ENCODE measurements at places on chromosomes 6 and 20.

GRCh38 chr6:167452338-167453081, 127.6 kb downstream of the TTLL2 start:
- no peak for DNase-seq

- no peak for DNase-seq
Observed at GRCh38 chr20:6480328-6481200, 286.9 kb upstream of the BMP2 start.

DNA sequence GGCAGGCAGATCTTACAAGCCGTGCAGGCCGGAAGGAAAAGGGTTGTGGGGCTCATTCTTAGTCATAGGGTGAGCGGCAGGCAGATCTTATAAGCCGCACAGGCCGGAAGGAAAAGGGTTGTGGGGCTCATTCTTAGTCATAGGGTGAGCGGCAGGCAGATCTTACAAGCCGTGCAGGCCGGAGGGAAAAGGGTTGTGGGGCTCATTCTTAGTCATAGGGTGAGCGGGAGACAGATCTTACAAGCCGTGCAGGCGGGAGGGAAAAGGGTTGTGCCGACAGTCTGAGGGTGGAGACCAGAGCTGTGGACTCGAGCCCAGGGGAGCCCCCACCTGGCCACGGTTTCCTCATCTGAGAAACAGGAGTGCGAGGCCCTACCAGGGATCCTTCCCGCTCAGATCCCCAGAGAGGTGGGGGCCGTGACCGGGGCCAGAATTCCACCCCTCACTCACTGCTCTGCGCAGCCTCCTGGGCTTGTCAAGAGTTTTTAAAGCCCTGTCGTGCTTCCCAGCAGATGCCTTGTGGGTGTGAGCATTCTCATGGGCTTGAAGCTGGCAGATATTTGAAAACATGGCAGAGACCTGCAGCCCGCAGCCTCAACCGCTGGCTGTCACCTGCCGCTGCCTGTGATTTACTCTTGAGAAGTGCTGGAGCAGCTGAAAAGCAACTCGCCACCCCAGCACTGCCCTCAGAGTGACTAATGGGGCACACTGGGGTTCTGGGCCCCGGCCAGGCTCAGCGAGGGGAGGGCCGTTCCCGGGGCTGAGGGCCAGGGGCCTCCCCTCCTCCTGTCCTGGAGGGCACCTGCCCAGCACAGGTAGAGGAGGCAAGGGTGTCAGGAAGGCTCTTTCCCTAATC, 31.9 kb downstream of the NTSR1 start:
- DNase-seq = peak; percentile 15

DNA sequence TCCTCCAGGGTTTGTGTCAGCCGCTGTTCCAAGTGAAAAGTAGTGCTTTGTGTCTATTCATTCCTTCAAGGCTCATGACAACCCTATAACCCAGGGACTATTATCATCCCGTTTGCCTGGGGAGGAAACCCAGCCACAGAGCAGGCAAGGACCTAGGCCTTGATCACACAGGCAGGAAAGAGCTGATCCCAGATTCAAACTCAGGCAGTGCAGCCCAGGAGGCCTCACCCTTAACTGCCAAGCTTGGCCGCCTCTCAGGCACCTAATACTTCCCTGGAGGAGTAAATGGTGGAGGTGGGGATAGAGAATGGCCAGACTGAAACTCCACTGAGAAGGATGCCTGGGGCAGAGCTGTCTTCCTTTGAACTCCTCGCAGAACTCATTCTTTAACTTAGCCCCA, 215.1 kb upstream of the QKI start:
- no peak for DNase-seq

DNA sequence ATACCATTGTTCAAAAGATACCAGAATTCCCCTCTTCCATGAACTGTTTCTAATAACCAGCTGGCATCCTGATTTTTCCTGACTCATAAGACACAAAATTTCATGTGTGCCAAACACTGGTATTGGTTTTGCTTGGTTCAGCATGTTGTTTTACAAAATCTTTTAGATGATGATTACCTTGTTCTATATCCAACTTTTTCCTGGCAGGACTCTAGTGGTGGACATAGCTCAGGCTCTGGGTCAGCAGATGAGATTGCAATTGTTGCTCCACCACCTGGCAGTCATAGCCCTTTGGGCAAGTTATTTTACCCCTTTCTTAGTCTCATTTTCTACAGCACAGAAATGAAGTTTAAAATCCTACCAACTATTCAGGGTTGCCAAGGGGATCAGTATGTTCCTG, 6.2 kb downstream of the TRIM38 start:
- no peak for DNase-seq

- no peak for DNase-seq
Observed at GRCh38 chr6:37838219-37838921, 18.8 kb downstream of the ZFAND3 start.

- DNase-seq = no peak
Observed at GRCh38 chr6:161406646-161407045, 132.8 kb upstream of the AGPAT4 start.

DNA sequence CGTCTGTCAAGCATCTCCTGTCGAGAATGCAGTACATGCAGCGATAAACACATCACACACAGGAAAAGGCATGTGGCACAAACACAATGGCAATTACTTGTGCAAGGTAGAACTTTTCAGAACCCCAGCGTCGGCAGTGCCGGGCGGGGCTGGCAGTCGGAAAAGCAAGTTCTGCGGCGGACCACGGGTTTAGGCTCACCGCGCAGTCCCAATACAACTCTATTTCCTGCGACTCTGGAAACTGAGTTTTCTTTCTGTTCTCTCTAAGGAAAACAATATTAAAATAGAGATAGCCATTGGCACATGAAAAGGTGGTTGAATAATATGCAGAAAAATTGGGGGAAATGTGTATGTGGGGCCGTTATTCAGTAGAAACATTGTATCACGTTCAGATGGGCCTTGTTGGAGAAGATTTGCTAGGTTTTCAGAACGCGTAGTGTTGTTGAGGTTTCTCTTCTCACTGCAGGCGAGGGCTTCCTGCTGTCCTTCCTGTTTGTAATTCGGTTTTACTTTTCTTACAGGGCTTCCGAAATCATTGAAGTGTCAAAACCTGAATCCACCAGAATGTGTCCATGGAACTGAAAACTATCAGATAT, 369.5 kb downstream of the THBS2 start:
- no peak for DNase-seq

DNA sequence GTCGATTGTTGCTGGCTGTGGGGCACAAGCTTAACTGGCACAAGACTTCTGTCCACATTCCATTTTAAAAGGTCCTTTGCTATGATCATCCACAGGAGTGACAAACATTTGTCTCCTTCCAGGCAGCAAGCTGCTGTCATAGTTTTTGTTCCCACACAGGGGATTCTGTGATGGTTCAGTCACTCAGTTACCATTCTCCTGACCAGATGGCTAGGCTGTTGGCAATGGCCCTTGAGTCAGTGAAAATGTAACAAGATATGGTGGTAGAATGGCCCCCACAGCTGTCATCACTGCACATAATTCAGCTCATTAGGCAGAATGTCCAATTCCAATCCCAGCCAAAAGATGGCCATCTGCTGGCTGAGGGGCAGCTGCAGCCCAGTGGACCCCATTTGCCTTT, 13.7 kb downstream of the BPIFA1 start:
- DNase-seq = no peak

DNA sequence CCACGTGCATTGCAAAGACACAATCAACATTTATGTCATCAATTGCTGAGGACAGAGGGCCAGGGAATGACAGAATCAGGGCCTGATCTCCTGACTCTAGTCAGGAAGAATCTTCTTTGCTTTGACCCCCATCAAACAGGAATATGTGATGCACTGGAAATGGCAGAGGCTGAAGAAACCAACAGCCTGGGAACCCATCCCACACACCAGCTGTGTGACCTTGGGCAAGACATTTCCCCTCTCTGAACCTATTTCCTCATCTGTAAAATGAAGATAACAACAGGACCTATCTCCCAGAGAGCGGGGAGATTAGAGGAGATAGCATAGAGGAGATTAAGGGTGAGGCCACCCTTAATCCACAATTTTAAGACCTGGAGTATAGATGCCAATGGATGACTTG, 1.5 kb downstream of the HNF4A start:
- DNase-seq = no peak

- DNase-seq = no peak
Observed at GRCh38 chr6:135115411-135115810, 60.8 kb upstream of the HBS1L start.

DNA sequence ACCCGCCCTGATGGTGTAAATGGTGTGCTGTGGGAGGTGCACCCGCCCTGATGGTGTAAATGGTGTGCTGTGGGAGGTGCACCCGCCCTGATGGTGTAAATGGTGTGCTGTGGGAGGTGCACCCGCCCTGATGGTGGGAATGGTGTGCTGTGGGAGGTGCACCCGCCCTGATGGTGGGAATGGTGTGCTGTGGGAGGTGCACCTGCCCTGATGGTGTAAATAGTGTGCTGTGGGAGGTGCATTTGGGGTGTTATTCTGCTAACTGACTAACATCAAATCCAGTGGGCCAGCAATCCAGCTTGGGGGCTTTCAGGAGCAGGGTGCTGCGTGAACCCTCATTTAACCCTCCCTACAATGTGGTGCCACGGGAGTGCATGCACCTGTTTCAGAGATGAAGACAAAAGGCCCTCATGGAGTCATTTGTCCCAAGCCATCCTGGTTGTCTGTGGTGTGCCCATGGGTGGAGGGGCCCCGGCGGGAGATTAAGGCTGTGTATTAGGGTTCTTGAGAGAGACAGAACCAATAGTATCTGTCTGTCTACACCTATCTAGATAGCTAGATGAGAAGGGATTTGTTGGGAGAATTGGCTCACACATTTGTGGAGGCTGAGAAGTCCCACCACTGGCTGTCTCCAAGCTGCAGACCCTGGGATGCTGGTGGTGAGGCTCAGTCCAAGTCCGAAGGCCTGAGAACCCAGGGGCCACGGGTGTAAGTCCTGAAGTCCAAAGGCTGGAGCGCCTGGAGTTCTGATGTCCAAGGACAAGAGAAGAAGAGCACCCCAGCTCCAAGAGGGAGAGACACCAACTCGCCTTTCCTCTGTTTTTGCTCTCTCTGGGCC, 39.2 kb downstream of the TMEM242 start:
- no peak for DNase-seq

DNA sequence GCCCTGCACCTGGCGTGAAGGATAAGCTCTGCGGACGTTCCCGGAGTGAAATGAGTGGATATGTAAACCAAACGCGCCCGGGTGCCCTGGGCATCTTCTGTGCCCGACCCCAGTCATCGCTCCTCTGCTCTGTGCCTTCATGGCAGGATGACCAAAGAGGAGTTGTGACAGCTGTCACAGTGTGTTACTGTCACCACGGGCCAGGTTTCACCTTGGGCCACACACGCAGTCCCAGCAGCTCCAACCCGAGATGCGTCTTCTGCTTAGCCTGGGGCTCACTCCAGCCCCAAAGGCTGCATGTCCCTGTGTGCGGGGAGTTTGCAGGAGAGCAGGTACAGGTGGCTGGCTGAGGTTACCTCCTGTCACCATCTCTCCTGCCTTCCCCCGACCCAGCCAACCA, 311.6 kb downstream of the BMP7 start:
- no peak for DNase-seq

- DNase-seq = no peak
Observed at GRCh38 chr6:118971682-118972081, 36.7 kb upstream of the MCM9 start.

DNA sequence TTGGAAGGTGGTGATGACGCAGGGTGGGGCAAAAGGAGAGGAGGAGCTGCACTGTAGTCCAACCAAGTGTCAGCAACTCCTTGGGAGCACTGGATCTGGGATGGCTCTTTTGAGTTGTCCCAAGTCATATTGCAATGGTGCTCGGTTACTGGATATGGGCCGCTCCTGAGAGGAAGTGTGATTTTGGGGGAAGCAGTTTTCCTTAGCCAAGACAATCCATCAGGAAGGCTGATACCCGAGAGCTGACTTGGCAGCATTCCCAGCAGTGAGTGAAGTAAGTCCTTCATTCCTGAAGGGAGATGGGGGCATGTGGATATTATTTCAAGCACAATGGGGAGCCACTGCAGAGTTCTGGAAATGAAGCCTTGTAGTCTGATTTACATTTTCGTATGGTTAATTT, 354.1 kb downstream of the RFPL4B start:
- DNase-seq = no peak

DNA sequence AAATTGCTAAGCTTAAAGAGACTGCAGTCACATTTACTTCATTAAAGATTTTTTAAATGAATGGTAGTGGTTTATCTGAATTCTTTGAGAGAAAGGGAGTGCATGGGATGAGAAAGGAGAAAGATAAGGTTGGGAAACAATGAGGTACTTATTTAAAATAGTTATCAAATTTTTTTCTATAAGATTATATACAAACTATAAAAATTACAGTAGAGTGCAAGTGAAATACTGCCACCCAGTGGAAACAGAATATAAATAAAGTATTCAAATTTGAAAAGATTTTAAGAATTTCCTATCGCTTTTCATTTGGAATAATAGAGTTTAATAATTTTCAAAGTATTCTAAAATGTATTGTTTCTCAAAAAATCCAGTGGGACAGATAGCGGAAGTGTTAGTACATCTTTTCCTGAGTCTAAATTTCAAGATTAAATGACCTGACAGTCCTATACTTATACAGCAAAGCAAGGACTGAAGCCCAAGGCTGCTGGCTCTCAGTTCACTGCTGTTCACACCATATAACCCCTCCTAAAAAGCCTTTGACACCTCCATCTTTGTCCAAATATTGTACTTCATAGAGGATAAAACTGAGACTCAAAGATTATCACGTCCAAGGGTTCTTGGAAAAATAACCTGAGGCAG, 31.1 kb downstream of the EPM2A start:
- DNase-seq = no peak

DNA sequence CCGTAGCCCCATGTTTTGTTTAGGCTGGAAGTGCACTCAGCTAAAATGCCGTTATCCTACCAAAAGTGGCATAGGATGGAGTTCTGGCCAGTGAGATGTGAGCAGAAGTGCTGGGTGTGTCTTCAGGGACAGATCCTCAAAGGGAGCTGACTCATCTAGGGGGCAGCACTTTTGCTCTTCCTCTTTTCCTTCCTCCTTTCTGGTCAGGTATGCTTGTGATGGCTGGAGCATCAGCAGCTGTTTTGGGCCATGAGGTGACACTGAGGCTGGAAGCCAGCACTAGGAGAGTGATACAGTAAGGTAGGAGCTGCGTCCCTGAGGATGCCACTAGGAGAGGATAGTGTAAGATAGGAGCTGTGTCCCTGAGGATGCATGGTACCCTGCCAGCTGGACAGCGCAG, 4.6 kb upstream of the OSBPL2 start:
- DNase-seq = no peak

- DNase-seq = no peak
Observed at GRCh38 chr6:167793421-167793820, 33.3 kb upstream of the AFDN start.

DNA sequence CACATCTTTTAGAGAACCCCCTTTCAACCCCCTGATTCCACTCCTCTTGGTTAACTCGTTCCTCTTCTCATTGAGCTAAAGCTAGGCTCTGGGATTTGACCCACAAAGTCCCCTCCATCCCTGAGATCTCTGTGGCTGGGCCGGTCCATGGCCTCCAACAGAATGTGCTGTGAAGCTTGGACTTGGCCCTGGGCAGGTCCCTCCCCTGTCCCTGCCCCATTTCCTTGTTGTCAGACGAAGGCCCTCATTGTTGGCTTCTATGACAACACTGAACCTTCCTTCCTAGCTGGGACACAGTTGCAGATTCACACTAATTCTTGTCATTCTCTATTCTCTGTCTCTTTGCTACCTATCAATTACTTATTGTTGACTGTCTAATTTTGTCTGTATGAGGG, 156.1 kb downstream of the SYCP2 start:
- no peak for DNase-seq

- no peak for DNase-seq
Observed at GRCh38 chr6:132648356-132648755, 10.6 kb downstream of the TAAR1 start.

- no peak for DNase-seq
Observed at GRCh38 chr6:3913077-3913957, 64.1 kb downstream of the FAM50B start.

GRCh38 chr6:114588726-114589125, 245.9 kb upstream of the HS3ST5 start:
- no peak for DNase-seq

Measured in left ventricle myocardium inferior (tissue), 1 donor.